ENCODE measurements at places on chromosomes 12 and 14. TPM values are rescaled to one million over a fixed set of nuclear protein-coding genes. Genes with fewer than 3 reads are reported as not detected.

The KIF21A gene
- total RNA-seq = 2.8 TPM

The HOXC9 gene
- total RNA-seq = 1.0 TPM

The ADAM20 gene
- total RNA-seq = under 0.01 TPM

The KRT77 gene
- not detected for total RNA-seq

The FAM90A1 gene
- total RNA-seq = 0.13 TPM

The DCD gene
- total RNA-seq = not detected

The MLEC gene
- total RNA-seq = 80.1 TPM

The SLC4A8 gene
- total RNA-seq = 3.4 TPM

The PGF gene
- 14.6 TPM for total RNA-seq

The KRT8 gene
- total RNA-seq = 32.7 TPM

The HOXC12 gene
- total RNA-seq = not detected

The HNF1A gene
- total RNA-seq = not detected

The NGDN gene
- 30.1 TPM for total RNA-seq

The TCL1B gene
- not detected for total RNA-seq

The YEATS4 gene
- 15.4 TPM for total RNA-seq

The SELPLG gene
- total RNA-seq = 2.2 TPM

The GPRC5D gene
- total RNA-seq = not detected

The RNASE7 gene
- total RNA-seq = not detected

The ABCD2 gene
- total RNA-seq = 0.40 TPM

The SCN8A gene
- total RNA-seq = 3.7 TPM

The FRS2 gene
- 22.9 TPM for total RNA-seq

The ANKRD9 gene
- total RNA-seq = 16.4 TPM

The GAS2L3 gene
- total RNA-seq = 13.6 TPM

The CAPZA3 gene
- total RNA-seq = not detected

The SERPINA12 gene
- total RNA-seq = not detected

The PDZRN4 gene
- total RNA-seq = 0.08 TPM

The IRAK3 gene
- total RNA-seq = 20.9 TPM

The RD3L gene
- total RNA-seq = not detected

The GPHB5 gene
- total RNA-seq = not detected

The TTC9 gene
- 0.78 TPM for total RNA-seq

The INHBE gene
- total RNA-seq = 0.24 TPM

The GARIN6 gene
- total RNA-seq = not detected

The CEBPE gene
- not detected for total RNA-seq

The KRT78 gene
- total RNA-seq = not detected

The STYK1 gene
- 2.3 TPM for total RNA-seq

The OVCH1 gene
- total RNA-seq = 0.08 TPM

The TC2N gene
- 0.24 TPM for total RNA-seq

The DNAI7 gene
- not detected for total RNA-seq

The VWF gene
- total RNA-seq = 1.4 TPM

The DHRS7 gene
- total RNA-seq = 60.6 TPM

The KRT75 gene
- not detected for total RNA-seq

The SYNDIG1L gene
- 2.5 TPM for total RNA-seq

The CARMIL3 gene
- 0.64 TPM for total RNA-seq

The MMP14 gene
- 445 TPM for total RNA-seq

The PRIMA1 gene
- not detected for total RNA-seq

The FAM177A1 gene
- total RNA-seq = 11.4 TPM

The KRT82 gene
- not detected for total RNA-seq

Measured in epithelial cell of alveolus of lung (primary cell).